Head of caudate nucleus (tissue), 42 donors: ENCODE measurements at places on chromosomes 6 and 20.

DNA sequence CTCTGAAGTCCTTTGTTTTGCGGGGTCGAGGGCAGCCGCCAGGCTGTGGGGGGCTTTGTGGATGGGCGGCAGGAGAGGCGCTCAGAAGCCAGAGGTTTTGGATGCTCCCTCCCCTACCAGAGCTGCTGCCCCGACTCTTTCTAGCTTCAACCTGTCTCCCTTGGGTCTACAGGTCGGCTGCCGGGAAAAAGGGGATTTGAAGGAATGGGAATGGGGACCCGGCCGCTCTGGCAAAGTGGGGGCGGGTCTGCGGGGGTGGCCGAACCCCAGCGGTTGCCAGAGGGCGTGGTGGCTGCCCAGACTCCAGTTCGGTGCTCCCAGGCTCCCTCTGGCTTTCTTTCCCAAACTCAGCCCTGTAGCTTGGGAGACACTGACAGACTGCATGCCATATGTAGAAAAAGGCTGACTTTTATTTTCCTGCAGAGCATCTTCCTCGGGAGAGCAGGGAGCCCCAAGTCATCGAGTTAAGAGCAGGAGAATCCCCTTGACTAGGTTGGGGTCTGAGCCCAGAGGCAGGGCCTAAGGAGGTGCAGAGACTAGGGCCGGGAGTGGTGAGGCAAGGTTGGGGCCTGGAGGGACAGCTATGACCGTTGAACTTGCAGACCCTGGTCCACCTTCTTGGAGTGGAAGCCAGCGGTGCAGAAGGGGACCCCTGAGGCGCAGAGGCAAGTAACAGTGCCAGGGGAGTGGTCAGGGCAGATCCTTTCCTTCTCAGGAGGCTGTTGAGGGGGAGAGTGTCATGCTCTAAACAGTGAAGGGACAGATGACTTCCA, 1.4 kb upstream of the PPP1R18 start:
- no peak for DNase-seq

DNA sequence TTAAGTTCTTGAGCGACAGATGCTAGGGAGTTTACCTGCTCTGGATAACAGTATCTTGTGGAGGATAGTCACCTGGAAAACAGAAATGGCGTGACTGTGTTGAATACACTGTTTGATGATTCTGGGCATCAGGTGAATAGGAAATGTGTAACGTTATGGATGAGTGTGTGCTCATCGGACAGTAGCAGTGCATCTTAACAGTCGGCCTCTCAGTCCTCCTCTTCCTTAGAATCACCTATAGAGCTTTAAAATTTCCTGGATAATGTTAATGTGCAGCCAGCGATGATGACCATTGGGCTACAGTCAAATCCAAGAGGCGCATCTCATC, 217.7 kb downstream of the OR2B2 start:
- DNase-seq = no peak

- DNase-seq = peak; percentile 86
Observed at GRCh38 chr6:25050356-25050755, 114.6 kb upstream of the RIPOR2 start.

DNA sequence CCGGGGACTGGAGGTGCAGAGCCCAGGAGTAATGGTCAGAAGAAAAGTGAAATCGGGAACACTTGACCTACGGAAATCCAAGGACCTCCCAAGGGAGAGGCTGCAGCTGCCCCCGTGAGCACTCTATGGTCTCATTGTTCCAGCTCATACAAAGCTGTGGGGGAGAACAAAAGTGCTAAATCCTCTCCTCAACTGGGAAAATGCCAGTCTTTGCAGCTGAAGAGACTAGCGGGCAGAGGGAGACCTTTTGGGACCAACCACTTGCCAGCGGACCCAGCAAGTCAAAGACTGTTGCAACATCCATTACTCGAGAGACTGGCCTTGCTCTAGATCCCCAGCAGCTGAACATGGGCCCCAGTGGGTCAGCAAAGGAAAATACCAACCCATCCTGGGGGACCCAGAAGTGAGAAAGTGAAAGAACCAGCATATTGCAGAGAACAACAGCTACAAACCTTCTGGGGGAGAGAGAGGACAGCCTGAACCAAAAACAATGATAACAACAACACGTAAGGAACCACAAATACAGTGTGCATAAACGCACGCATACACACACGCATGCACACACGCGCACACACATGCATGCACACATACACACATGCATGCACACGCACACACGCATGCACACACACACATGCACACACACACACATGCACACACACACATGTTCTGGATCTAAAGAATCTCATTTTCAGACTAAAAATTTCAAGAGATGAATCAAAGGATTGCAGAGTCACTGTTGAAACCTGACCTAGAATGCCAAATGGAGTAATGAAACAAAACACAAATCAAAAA, 24.7 kb upstream of the ELMO2 start:
- DNase-seq = no peak

GRCh38 chr6:166575205-166575604, 11.3 kb downstream of the RAMACL start:
- no peak for DNase-seq

GRCh38 chr20:42118409-42119125, 500.4 kb upstream of the CHD6 start:
- no peak for DNase-seq

GRCh38 chr6:9398071-9398766, 962.9 kb upstream of the SLC35B3 start:
- DNase-seq = no peak

DNA sequence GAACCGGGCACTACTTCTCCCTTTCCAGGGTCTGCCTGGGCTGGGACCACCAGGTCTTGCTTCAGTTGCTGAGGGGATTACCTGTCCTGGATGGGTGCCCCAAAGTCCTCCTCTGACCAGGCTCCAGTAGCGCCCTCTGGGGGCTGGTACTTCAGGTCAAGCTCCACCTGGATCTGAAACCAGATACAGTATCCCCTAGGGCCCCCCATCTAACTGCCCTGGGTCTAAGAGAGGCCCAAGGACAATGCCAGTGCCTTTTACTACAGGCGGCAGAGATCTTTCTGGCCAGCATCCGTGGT, 11.2 kb upstream of the SPAG4 start:
- DNase-seq = no peak

DNA sequence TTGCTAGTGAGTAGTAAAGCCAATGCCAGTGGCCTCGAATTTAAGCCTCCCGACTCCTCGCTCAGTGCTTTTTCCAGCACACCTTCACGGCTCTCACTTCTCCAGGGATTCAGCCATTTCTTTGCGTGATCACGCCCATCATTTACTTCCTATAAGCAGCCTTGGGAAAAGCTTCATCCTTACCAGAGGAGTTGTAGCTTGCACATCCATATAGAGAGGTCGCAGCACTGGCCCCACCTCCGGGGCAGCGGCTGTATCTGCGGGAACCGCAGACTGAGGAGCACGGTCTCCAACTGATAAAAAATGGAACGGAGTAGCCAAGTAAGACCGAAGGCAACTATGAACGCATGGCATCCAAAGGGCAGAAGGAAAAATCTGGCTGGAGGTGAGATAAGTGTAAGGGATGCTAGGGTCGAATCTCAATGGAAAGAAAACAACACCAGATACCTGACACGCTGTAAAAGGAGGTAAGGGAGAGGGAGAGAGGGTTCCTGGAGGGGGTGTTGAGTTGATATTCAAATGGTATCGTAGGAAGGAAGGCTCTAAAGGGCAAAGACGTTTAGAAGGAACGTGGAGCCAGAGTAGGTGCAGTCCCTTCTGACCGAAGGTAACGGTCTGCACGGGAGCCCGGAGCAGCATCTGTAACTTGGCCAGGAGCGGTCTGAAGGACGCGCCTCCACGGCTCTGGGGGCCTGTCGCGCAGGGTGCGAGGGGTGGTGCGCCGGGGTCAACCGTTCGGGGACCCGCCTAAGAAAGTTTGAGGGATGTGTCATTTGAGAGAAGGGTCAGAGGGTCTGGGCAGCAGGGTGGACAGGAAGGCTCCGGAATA, 640 bp downstream of the NFS1 start:
- DNase-seq = no peak

DNA sequence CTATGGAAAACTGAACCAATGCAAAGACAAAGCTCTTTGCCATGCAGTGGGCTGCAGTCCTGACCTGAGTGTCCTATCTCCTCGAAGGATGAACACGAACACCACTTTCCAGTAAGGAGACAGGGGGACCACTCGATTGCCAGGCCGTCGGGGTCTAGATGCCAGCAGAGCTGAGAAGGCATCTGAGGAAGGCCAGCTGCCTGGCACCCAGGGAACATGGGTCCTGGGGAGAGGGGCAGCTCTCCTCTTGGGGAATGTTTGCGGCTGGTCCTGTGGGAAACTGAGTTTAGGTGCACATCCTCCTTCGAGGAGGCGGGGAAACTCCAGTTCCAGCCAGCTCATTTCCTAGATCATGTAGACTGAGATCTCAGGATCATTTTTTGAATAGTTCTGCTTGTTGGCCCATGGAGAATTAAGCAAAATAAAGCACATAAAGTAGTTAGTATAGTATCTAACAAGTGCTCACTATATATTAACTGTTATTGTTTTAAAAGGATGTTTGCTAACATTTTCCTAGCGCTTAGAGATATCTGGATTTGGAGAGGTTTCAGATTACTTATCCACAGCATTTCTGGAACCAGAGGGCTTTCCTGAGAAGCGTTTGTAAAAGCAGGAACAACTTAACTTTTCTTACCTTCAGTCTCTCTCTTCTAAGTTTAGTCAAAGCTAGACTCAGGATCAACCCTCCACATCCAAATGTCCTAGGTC, 225.3 kb upstream of the FOXQ1 start:
- no peak for DNase-seq

DNA sequence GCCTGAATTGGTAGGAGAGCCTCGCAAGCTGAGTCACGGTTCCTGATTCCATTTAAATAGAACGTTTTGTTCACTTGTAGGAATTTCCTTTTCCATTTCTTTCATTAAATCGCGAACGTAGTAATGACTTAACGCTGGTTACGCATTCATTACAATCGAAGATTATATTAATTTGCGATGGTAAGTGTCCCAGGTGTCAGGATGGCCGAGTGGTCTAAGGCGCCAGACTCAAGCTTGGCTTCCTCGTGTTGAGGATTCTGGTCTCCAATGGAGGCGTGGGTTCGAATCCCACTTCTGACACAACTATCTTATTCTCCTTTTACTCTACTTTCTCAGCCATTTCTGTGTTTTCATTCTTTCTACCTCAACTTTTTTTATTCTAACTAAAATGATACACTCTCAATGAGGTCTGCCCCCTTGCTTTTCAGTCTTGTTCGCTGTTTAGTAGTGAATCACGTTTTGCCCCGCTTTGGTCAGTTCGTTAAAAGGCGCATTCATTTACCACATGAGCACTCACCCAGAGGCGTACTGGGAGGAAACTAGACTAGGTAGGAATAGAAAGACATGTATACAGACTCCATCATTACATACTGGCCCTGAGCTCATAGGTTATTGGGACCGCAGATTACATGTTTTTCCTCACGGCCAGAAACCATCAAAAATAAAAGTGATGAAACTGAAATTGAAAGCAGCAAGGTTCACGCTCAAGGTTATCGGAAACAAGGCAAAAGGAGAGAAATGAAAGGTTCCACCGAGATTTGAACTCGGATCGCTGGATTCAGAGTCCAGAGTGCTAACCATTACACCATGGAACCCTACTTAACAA, 17.3 kb upstream of the TRIM27 start:
- peak; percentile 62 for DNase-seq

- DNase-seq = no peak
Observed at GRCh38 chr6:82597201-82597600, 233.6 kb downstream of the TPBG start.

- DNase-seq = no peak
Observed at GRCh38 chr6:145347216-145347615, 388.1 kb downstream of the EPM2A start.

DNA sequence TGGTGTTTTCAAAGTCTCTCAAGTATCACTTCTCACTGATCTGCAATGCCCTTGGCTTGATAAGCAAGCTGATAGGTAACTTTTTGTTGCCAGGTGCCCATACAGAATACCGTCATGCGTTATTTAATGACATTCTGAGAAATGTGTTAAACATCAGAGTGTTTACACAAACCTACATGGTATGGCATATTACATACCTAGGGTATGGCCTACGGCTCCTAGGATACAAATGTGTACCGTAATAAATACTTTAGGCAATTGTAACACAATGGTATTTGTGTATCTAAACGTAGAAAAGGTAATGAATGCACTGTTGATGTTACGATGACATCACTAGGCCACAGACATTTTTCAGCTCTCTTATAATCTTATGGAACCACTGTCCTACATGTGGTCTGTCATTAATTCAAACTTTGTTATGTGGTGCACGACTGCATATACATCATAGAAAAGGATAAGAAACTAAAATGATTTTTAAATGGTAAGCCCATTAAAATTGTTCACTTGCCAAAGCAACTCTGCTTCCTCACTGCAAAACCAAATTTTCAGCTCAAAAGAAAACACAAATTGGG, 35.7 kb downstream of the CSNK2A1 start:
- DNase-seq = no peak

DNA sequence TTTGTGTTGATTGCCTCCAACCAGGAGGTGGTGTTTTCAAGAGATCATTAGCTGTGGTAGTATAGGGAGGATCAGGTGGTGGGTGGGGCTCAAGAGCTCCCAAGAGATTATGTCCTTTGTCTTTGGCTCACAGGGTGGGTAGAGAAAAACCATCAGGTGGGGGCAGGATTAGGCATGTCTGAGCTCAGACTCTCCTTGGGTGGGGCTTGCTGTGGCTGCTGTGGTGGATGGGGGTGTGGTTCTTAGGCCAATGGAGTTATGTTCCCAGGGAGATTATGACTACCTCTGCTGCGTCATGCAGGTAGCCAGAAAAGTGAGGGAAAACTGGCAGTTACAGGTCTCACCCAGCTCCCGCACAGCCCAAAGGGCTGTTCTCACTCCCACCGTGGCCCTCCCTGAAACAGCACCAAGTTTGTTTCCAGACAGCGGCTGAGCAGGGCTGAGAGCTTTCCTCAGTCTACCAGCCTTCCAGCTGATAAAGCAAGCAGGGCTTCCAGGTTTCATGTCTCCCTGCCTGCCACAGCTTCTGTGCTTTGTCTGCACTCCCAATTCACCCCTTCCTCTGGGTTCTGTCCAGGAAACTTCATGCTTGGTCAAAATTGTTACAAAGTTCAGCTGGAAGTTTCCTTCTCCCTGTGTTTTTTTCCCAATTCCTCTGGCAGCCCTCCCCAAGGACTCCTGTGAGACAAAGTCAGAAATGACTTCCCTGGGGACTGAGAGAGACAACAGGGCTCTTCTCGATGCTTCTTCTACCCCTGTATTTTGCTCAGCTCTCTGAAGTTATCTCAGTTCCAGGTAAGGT, 481.1 kb upstream of the MAN1A1 start:
- DNase-seq = no peak

DNA sequence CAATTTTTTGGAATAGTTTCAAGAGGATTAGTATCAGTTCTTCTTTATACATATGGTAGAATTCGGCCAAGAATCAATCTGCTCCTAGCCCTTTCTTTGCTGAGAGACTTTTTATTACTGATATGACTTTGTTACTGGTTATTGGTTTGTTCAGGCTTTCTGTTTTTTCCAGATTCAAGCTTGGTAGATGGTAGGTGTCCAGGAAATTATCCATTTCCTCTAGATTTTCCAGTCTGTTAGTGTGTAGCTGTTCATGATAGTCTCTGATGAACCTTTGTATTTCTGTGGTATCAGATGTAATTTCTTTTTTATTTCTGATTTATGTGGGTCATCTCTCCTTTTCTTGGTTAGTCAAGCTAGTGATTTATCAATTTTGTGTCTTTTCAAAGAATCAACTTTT, 167.6 kb downstream of the GMDS start:
- DNase-seq = no peak
